GM23248 (cell line): ENCODE measurements at places on chromosomes 16 and 17. TPM values are rescaled to one million over a fixed set of nuclear protein-coding genes. Genes with fewer than 3 reads are reported as not detected.

- H3K4me1 ChIP-seq = peaks cover 9% of the 10 kb centered on the region; the same call in 1 of the 2 replicates
- peak overlapping the region; percentile 96 for H3K4me3 ChIP-seq
- no peaks in the 10 kb centered on the region for H3K36me3 ChIP-seq
- DNase-seq = peak; percentile 18
- H3K27ac ChIP-seq = peak overlapping the region; percentile 73
- H3K27me3 ChIP-seq = no peaks in the 10 kb centered on the region
These were observed 1.8 kb downstream of the MYH10 start for GRCh38 chr17:8628609-8629169.

- H3K27ac ChIP-seq = no peak overlapping the region
- H3K27me3 ChIP-seq = no peaks in the 10 kb centered on the region
- peaks cover 27% of the 10 kb centered on the region for H3K36me3 ChIP-seq
- H3K4me3 ChIP-seq = no peak overlapping the region
- no peak for DNase-seq
- no peaks in the 10 kb centered on the region for H3K4me1 ChIP-seq
These were observed 31.9 kb upstream of the ABCC11 start for GRCh38 chr16:48279199-48279598.

DNA sequence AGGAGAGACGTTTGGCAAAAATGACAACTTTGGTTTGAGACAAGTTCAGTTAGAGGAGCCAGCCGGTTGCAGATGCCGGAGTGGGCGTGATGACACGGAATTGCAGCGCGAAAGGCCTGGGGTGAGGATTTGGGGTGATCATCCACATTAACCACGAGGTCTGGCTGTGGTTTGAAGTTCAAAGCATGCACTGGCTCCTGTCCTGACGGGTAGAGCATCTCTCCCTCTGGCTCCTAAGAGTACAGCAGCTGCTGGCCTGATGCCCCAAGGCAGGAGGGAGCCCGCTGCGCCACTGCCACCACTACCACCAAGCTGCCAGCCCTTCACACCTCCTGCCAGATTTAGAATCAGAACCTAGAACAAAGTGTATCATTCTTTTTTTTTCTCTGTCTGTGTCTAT is 3.7 kb downstream of the RHBDL3 start:
- no peak overlapping the region for H3K27ac ChIP-seq
- DNase-seq = peak; percentile 25
- H3K27me3 ChIP-seq = peaks cover 11% of the 10 kb centered on the region
- no peaks in the 10 kb centered on the region for H3K36me3 ChIP-seq

DNA sequence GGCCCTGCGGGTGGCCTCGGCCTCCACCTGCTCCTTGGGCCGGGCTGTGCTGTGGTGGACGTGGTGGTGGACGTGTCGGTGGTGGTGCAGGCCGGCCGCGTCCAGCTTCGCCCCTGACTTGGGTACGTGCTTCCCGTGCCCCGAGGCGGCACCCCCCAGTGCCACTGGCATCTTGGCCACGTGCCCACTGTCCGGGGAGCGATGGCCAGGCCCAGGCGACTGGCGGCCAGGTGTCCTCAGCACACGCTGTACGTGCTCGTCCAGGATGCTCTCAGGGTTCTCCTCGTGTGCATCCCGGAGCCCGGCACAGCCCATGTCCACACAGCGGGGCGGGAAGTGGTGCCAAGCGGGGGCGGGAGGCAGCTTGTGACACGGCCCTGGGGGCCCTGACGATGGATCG is 14.9 kb downstream of the PDIA2 start:
- H3K36me3 ChIP-seq = no peaks in the 10 kb centered on the region
- H3K4me3 ChIP-seq = no peak overlapping the region
- H3K4me1 ChIP-seq = no peaks in the 10 kb centered on the region
- no peaks in the 10 kb centered on the region for H3K27me3 ChIP-seq
- no peak for DNase-seq

GRCh38 chr17:412211-413015 is 59.8 kb upstream of the RPH3AL start:
- H3K27ac ChIP-seq = peak overlapping the region; percentile 68; the same call in 1 of the 2 replicates
- no peak overlapping the region for H3K4me3 ChIP-seq
- no peaks in the 10 kb centered on the region for H3K36me3 ChIP-seq
- DNase-seq = peak; percentile 82

GRCh38 chr17:8176197-8176940 is at the start of gene TMEM107:
Gene TMEM107 (minus strand): TSS chr17:8176380. CDS start chr17:8176286, 94 bp downstream.
- peak within 1 kb of the TSS; percentile 64 for H3K27ac ChIP-seq
- H3K4me1 ChIP-seq = peaks cover 14% of the 10 kb centered on the region; the same call in 1 of the 2 replicates
- H3K27me3 ChIP-seq = no peaks in the 10 kb centered on the region
- peak; percentile 96 for DNase-seq

DNA sequence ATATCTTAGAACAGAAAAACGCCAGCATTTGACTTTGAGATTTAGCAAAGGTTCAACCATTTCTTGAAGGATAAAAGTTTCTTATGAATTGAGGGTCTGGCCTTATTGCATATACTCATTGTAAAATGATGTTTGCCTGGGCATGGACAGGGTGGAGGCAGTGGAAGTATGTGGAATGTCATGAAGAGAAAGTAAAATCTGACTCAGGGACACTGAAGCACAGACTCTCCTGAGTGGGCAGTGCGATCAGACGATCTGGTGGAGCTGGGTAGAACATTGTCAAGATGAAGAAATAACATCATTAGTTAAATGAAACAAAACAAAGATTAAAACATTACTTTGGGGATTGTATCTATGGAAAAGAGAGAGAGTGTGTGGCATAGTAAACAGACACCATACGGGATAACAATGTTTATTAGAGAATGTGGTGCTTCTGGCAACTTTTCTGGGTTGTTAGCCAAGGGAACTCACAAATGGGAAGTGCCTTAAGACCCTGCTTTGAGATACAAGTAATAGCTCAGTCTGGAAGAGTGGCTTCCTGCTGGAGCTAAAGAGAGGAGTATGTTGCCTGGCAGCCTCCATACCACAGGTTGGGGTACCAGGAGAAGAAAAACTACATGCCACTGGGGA is 4.4 kb downstream of the MAP3K3 start:
- H3K4me1 ChIP-seq = peaks cover 36% of the 10 kb centered on the region
- peak overlapping the region; percentile 60 for H3K4me3 ChIP-seq
- H3K27ac ChIP-seq = peak overlapping the region; percentile 62

- no peak for DNase-seq
- H3K4me3 ChIP-seq = no peak overlapping the region
- H3K4me1 ChIP-seq = no peaks in the 10 kb centered on the region
- no peaks in the 10 kb centered on the region for H3K36me3 ChIP-seq
- H3K27me3 ChIP-seq = no peaks in the 10 kb centered on the region
These were observed 5.5 kb upstream of the COIL start for GRCh38 chr17:56966338-56966737.

- H3K4me3 ChIP-seq = no peak overlapping the region
- peak; percentile 10 for DNase-seq
- H3K36me3 ChIP-seq = no peaks in the 10 kb centered on the region
- H3K4me1 ChIP-seq = peaks cover 8% of the 10 kb centered on the region; the same call in 1 of the 2 replicates
- H3K27me3 ChIP-seq = no peaks in the 10 kb centered on the region
- no peak overlapping the region for H3K27ac ChIP-seq
These were observed 647 bp downstream of the PRSS8 start for GRCh38 chr16:31134625-31135534.

DNA sequence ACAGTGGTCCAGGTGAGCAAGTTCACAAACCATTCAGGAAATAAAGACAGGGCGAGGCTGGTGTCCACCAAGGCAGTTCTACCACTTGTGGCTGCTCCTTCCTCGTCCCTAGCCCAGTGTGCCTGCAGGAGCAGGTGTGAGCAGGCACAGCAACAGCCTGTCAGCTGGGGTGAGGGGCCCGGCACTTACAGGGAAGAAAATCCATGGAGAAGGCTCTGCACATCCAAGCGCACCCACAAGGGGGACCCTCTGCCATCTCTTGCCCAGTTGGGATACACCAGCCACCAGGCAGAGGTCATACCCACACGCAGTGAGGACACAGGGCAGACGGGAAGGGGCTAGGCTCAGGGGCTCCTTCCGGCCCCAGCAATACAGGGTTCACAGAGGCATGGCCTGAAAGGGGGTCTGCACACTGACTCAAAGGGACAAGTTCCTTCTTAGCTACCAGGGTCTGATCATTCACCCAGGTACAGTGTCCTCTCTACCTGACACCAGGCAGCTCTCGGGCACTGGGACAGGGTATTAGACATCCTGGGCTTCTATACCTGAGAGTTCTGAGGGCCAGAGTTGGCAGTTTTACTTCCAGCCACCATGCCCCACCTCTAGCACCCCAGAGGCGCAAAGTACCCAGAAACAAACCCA is 27.0 kb downstream of the CDIP1 start:
- no peak overlapping the region for H3K27ac ChIP-seq
- 0 out of 2 replicates have a peak, but pooled peaks cover 4% of the 10 kb centered on the region for H3K36me3 ChIP-seq
- peak; percentile 52 for DNase-seq

Gene KRT39
- not detected in 2 replicates for total RNA-seq

Gene KIF2B
- not detected in 2 replicates for total RNA-seq

Gene LPCAT2
- total RNA-seq = 12.4 and 27.4 TPM in 2 replicates

Gene MILR1
- total RNA-seq = 4.7 and 11.7 TPM in 2 replicates

Gene GJC1
- 18.4 and 19.1 TPM in 2 replicates for total RNA-seq

Gene KRTAP4-16
- not detected in 2 replicates for total RNA-seq
